ENCODE measurements at places on chromosomes 12 and 14.

- DNase-seq, result no peak
Observed at GRCh38 chr14:94660306-94660946, 48.2 kb downstream of the SERPINA3 start.

DNA sequence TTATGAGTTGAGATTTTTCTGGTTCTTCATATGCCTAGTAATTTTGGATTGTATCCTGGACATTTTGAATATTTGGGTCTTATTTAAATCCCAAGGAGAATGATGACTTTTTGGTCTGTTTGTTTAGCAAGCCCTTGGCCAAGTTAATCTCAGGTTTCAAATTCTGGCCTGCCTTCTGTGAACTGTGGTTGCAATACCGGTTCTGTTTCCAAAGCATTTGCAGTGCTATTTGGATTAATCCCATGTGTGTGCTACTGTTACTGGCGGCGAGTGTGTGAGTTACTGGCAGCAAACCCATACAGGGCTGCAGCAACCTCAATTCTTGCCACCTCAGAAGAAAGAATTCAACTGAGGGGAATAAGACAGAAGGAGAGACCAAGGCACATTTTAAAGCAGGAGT, 51.1 kb downstream of the TMEM260 start:
- no peak for DNase-seq

GRCh38 chr14:91374287-91374878, 43.2 kb downstream of the CCDC88C start:
- no peak for DNase-seq

GRCh38 chr14:70166530-70167203, 22.1 kb downstream of the SLC8A3 start:
- no peak for DNase-seq

DNA sequence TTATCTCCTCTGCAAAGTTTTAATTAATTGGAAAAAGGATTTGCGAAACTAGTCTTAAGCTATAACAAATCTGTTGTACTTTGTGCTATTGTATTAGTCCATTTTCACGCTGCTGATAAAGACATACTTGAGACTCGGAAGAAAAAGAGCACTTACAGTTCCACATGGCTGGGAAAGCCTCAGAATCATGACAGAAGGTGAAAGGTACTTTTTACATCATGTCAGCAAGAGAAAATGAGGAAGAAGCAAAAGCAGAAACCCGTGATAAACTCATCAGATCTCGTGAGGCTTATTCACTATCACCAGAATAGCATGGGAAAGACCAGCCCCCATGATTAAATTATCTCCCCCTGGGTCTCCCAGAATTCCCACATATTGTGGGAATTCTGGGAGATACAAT, 118.1 kb upstream of the PRKD1 start:
- no peak for DNase-seq

DNA sequence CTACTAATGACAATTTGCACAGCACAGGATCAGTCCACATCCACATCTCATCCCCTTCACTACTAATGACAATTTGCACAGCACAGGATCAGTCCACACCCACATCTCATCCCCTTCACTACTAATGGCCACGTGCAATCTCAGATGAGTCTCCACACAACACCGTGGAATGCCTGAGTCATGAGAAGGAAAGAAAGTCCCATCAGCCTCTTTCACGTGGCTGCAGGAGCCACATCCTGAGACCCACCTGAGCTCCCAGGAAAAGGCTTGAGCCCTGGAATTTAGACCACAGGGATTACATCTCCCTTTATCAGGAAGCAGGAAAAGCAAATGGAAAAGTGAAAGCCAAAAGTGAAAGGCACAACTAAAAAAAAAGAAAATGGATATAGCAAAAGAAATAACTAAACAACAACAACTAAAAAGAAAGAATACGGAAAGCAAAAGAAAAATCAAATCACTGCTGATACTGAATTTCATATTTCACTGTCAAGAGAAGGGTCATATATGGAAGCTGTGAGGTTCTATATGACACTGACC, 1300.5 kb downstream of the TMEM121 start:
- DNase-seq, result no peak

DNA sequence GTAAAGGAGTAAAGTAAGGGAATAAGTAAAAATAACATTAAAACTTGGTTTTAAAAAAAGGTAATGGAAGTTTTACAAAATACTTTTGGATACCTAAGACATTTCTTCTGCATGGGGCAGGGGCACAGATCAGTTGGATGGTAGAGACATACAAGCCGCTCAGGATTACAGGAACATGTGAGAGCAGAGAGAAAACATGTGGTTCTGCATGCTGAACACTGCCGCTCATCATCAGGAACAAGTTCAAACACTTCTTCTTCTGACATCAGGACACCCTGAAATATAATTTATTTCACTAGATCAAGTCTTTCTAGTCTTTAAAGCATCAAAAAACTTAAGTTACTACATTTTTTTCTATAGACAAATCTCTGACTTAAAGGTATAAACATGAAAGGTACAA, 60.9 kb upstream of the SLC6A13 start:
- DNase-seq, result no peak

DNA sequence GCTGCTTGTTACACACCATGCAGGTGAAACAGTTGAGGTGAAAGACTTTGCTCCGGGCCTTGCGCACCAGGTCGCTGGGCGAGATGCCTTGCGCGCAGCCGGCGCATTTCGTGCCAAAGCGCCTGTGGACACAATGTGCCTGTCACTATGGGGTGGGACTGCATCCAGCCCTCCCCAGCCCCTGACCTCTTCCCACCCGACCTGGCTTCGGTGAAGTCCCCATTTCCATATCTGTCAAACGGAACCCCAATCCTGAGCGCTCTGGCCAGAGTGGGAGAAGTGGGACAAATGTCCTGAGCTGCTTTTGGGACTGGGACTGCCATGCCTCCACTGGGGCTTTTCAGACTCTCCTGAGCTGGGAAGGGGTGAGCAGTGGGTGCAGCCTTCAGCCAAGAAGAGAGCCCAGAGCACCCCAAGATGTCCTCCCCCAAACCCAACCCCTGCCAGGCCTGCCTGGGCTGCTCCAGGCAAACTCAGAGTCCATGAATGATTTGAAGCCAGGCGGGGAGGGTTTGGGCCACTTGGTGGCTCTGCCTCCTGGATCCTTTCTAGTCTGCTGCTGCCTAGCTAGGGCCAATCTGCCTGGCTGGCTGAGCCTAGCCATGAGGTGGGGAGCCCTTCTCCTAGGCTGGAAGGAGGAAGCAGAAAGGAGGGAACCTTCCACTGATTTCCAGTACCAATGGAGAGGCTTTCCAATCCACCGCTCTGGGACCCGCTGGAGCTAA, 2.3 kb downstream of the LHX5 start:
- DNase-seq, result no peak

- DNase-seq, result peak; percentile 6
Observed at GRCh38 chr14:34596891-34597290, 33.1 kb downstream of the SNX6 start.

DNA sequence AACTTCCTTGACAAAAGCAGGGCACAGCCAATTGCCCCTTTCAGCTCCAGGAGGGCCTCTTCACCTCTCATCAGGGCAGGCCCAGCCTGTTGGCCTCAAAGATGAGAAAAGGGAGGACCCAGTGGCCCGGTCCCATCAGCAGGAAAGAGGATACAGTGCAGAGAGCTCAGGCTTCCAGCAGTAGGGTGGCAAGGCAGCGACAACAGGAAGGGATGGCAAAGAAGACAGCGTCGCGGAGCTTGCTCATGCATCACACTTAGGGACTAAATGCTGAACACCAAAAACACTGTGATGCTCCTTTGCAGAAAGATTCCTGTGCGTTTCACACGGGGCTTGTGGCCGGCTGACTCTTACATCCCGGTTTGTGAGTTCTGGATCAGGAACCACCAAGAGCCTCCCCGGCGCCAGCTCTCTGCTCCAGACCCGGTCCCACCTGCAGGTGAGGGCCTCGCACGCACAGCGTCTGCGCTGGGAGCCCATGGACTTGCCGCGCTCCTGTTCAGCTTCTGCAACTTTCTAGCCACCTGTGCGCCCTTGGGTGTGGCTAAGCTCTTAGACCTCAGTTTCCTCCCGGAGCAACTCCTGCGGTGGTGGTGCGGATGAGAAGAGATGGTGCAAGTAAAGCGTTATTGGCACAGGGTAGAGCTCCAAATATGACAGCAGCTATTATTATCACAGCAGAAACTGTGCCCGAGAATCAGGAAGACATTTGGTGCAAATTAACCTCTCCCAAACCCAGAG, 15.3 kb upstream of the BCL7A start:
- DNase-seq, result no peak

DNA sequence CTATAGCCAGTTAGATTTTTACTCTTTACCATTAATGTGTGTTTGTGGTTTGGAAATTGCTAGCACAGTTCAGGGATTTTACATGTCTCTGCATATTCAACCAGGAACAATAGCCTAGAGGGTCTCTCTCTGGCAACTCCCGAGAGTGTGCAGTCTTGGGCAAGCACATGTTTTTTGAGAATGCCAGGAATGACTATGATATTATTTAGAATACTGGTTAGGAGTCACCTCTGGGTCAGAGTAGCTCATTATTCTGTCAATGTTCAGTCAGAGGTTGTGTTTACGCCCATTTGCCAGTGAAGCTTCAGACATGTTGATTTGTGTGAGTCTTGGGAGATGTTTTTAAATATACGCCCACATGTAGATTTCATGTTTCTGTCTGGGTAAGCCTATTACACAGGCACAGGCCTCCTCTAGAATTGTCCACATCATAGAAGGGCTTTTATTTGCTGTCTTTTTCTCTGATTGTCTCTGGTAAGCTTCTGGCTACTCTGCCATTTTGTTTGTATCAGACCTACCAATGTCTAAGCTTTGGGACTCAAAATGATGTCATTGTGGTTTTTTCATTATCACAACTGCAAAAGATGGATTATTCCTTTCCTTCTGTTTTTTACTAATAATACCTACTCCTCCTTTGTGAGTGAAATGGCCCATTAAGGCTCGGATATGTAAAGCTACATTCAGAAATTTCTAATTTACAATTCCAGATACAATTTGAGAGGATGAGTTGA, 203.1 kb upstream of the PPFIA2 start:
- no peak for DNase-seq

DNA sequence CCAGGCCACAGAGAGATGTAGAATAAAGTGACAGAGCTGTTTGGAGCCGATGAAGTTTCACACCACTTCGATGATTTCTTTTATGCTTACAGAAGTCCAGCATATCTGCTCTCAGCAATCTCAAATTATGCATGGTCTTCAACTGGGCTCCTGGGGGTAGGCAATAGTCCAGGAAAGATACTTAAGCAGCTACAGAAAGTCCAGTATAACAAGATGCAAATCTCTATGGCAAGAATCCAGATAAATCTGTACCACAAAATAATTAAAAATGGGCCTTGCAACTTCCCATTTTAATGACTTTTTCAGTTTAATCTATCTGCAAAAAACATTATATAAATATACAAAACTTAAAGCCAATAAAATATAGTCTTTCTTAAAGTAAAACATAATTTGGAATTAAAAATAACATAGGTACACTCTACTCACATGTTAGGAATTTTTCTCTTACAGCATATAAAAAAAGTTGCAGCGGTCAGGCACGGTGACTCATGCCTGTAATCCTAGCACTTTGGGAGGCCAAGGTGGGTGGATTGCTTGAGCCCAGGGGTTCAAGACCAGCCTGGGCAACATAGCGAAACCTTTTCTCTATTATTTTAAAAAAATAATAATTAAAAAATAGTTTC, 20.5 kb upstream of the RAD51AP1 start:
- DNase-seq, result no peak

DNA sequence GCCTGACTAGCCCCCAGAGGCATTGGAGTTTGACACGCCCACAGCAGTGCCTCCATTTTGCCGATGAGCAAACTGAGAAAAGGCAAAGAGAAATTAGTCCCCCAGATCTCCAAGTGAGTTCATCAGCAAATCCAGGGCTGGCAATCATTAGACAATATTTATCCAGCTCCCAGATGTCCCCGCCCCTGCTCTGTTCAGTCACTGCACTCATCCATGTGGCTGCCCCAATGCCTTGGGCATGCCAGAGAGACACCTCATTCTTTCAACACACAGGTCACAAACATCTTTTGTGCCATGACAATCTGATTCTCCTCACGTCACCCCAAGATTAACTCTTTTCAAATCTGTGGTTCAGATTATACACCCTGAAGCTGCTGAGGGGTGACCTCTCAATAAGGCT, 43.5 kb downstream of the DPF3 start:
- no peak for DNase-seq

- DNase-seq, result peak; percentile 56
Observed at GRCh38 chr12:56020423-56021184, at the start of gene IKZF4. Gene IKZF4 (plus strand): TSS chr12:56021043. CDS start chr12:56021494, 451 bp downstream.

DNA sequence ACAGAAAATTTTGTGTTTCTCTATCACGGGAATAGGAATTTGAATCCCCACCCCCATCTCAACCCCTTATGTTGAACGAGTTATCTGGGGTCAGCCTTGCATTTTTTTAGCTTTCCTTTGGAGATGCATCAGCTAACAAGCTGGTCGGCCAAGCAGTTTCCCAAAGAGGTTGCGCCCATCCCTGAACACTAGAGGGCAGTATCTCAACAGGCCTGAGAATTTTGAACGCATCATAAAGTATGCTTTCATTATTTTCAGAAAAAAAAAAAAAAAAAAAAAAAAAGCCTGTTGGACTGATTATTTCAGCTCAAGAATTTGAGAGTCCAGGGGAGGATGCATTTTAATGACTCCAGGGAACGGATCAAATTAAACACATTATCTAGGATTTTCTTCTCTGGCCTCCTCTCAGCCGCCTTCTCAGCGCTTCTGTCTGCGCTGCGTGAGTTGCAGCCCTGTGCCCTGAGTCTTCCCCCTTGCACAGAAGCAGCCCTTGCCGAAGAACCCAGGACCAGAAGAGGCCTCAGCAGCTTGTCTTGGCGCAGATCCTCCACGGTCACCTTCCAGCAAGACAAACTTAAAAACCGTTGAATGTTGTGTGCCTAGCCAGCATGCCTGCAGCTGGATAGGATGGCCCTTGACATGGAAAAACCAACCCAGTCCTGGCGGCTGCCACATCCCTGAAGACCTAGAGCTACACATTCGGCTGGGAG, 76.6 kb upstream of the GZMB start:
- peak; percentile 81 for DNase-seq

- DNase-seq, result peak; percentile 25
Observed at GRCh38 chr12:26028953-26029735, 70.7 kb downstream of the RASSF8 start.

DNA sequence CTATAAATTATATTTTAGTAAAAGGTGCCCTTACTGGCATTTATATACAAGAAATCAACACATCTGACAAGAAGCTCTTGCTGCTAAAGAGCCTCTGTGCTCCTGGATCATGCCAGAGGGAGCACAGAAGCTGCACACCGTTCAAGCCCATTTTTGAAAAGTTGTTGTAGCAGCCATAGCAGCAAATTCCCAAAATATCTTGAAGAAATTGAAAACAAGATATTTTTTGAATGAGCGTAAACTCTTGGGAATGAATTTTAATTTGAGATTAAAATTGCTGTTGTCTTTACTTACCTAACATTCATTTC, 540 bp upstream of the CLEC2D start:
- no peak for DNase-seq

- DNase-seq, result peak; percentile 54
Observed at GRCh38 chr12:24718617-24719016, 230.3 kb downstream of the BCAT1 start.

- peak; percentile 74 for DNase-seq
Observed at GRCh38 chr12:52980650-52981423, 25.4 kb upstream of the EIF4B start.

- DNase-seq, result no peak
Observed at GRCh38 chr14:57957441-57957840, 91.5 kb upstream of the SLC35F4 start.
